ENCODE measurements at places on chromosomes 5 and 9.

DNA sequence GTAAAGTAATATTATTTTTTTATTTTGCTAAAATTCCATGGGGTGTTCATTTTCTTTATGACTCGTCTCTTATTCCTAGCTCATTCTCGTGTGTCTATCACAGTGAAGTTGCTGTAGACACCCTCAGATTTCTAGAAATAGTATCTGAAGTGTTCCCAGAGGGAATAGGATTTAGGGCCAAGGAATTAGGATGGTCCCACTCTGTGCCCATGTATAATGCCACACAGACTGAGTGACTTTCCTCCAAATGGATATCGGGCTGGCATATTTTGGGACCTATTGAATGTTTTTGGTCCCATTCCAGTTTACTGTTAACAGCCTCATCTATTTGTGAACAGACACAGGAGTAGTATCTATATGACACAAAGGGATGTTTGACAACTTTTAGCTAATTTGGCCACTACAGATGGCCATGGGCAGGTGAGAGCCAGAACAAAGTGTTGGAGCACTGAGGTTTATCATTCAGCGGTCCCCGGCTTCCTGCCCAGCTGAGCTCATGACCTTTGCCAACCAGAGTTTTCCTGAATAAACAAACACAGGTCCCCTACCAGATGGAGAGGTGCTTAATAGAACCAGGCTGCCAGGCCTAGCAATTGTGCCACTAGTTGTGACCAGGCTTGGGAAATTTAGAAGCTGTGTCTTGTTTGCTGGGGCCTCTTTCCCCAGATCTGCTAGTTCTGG is 46.9 kb downstream of the MAP1B start:
- DNase-seq: no peak

DNA sequence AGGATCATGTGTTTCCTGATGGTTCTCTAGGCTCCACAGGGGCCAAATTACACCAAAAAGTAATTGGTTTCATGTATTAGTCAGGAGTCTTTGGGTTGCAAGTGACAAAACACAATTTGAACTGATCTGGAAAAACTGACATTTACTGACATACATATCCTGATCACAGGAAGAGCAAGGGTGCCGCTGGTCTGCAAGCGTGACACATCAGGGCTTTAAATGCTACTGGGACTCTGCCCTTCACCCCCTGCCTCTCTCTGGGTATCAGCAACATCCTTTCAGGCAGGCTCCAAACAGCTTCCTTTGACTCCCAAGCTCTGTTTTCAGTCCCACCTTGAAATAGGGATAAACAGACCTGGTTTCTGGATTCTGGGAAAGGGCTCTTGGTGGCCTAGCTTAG is 197.5 kb downstream of the PALM2AKAP2 start:
- DNase-seq: no peak

GRCh38 chr5:50709471-50709870 is 43.0 kb downstream of the PARP8 start:
- peak; percentile 71 for DNase-seq

DNA sequence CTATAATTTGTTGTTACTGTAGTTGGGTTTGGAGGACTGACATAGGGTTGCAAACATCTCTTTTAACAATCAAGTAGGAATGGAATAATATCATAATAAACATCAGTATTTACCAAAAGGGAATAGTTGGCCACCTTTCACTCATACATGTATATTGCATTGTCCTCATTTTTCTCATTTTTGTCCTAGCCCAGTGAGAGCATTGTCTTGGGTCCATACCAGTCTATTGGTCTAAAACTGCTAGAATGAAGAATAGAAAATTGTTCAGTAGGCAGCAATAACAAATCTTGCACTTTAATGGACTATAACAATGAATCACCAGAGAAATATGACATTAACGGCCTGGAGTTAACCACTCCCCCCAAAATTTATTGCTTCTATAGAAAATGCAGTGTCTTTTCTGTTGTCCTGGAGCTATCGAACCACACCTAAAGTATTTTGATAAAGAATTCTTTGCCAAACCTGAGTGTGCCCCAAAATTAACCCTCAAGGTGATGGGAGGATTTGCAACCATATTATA is 80.9 kb upstream of the IL33 start:
- no peak for DNase-seq

DNA sequence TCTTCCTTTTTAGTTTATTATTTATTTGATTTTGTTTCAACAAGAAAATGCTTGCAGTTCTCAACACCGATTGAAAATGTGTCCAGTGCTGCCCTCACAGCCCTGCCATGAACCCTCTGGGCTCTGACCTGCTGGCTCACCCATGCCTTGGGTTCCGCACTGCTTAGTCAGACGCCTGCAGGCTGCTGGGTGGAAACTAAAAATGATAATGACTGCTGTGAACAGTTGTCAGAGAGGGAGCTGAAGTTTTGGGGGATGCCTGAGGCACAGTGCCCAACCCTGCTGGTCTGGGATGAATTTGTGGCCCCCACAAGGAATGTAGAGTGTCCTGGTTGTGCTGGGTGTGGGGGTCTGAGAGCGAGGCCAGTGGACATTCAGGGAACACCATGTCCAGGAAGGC is 22.2 kb upstream of the CFAP157 start:
- peak; percentile 56 for DNase-seq

DNA sequence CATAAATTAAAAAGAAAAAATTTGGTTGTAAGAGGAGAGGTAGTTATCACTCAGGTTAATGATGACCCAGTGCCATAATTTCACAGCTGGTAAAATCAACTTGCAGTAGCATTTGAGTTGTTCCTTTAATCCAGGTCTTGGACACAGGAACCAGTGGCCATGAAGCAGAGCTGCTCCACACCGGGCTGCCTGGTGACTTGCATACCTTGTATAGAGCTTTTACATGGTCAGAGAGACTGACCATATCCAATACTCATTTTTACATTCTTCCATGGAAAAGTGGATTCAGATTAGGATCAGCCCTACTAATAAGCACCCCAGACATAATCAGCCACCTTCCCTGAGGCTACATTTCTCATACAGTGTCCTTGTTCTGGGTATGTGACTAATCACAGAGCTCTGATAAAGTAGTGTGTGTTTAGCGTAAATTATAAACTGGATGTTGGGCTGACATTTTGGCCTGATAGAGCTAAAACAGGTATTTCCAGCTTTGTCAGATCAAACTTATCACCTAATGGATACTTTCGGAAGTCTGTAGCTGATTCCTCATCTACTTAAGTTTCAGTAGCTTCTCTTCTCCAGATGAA is 77.0 kb upstream of the ZSWIM6 start:
- DNase-seq: no peak

GRCh38 chr9:135244271-135245221 is 157.1 kb downstream of the OLFM1 start:
- DNase-seq: no peak

DNA sequence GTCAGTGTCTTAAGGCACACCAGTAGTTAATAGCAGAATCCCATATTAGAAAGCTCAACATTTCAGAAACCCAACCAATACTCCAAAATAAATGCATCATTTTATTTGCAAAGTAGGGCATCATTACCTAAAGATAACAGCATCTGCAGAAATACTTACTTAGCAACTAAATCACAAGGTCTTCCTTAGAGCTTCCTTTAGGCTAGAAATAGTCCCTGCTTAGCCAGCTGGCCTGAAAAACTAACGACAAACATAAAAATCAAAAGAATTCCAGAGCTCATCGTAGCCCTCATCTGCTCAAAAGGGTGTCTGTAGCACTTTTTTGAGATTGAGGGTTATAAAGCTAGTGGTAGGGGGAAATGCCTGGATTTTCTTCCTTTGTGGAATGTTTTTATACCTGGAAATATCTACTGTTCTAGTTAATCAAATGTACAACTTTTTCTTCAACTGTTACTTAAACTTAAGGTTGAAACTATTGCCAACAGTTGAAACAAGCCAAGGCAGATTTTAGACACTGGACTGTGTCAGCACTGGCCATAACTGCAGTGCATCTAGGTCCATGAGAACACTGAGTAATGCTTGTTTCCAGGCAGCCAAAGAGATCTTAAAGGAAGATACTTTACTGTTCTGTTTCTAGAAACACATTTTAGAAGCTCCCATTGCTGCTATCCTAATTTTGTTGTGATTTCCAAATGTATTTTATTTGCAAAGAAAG is 129.4 kb upstream of the RASA1 start:
- DNase-seq: no peak

DNA sequence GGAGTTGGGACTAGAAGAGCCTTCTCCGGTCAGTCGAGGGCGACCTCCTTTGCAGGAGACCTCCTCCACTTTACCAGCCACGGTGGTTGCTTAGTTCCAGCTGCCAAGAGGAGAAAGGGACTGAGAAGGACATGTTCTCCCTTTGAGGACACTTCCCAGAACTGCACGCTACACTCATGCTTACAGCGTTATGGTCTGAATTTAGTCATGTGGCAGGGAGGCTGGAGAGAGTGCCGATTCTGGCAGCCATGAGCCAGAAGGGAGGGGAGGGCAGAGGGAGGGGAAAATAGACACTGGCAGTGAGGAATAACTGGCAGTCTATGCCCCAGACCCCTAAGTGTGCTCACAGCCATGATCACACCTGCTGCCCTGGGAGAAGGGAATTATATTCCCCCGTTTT is 47.8 kb downstream of the TSPAN17 start:
- no peak for DNase-seq

GRCh38 chr5:76225336-76225735 is 142.2 kb downstream of the SV2C start:
- DNase-seq: no peak

DNA sequence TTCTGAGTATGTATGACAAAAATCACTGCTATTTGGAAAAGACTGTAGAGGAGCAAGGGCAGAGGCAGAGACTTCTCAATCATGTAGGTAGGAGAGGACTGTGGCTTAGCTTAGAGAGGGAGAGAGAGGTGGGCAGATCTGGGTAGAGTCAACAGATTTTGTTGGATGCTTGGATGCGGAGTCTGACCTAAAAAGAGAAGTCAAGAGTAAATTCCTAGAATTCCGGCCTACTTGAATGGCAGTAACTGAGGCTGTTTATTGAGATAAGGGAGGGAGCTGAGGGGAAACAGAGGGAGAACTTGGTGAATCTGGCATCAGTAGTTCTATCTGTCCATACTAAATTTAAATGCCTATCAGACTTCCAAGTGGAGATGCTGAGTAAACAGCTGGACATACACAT is 2.4 kb downstream of the TICAM2 start:
- no peak for DNase-seq

- DNase-seq: no peak
Measured at GRCh38 chr5:99369797-99370593, 441.2 kb upstream of the CHD1 start.

DNA sequence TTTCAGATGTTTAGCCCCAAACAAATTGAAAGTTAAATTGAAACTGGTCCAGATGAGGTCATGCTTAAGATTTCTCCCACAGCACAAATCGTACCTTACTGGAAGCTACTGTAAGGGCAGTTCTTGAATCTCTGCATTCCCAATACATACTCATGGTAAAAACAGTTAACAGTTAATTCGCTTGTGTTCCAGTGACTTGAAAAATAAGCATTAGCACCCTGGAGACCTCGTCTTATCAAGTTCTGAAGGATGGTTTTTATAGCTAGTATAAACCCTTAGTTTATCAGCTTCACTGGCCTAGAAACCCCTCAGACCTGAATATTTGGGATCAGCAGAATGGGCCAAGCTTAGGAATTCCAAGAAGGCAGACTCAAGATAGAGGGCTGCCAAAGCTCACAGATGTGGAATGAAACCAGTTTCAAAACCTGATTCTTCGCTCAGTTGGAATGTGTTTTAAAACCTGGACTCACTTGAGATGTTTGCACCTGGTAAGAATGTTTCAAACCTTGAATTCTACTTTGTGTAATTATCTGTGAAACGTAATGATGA is 103.6 kb downstream of the C9orf152 start:
- peak; percentile 80 for DNase-seq

DNA sequence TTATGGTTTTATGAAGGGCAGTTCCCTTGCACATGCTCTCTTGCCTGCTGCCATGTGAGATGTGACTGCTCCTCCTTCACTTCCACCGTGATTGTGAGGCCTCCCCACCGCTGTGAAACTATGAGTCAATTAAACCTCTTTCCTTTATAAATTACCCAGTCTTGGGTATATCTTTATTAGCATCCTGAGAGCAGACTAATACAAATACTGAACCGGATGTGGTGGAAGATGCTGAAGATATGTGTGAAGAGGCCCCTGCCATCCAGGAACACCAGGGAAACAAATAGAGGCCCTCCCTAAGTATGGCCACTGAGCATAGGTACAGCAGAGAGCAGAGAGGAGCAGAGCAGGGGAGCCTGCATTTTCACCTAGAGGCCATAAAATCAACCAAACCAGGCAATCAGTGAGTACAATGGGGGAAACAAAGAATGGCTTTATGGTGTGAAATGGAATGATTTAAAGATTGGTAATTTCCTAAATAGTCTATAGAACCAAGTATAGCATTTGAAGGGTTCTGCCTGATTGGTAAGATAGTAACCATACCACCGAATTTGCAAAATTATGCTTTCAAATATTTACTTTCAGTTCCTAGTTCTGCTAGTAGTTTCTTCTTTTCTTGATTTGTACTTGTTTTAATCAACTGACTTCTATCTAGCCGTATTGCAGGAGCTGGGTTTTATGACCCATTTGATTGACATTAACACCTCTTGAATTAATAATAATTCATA is 421.6 kb downstream of the IRX1 start:
- DNase-seq: no peak

GRCh38 chr5:165185716-165186115 is 1680.3 kb downstream of the MAT2B start:
- no peak for DNase-seq

GRCh38 chr9:137240318-137240840 is 708 bp upstream of the TUBB4B start:
- DNase-seq: peak; percentile 82

- no peak for DNase-seq
Measured at GRCh38 chr5:87116825-87117512, 150.7 kb upstream of the RASA1 start.

DNA sequence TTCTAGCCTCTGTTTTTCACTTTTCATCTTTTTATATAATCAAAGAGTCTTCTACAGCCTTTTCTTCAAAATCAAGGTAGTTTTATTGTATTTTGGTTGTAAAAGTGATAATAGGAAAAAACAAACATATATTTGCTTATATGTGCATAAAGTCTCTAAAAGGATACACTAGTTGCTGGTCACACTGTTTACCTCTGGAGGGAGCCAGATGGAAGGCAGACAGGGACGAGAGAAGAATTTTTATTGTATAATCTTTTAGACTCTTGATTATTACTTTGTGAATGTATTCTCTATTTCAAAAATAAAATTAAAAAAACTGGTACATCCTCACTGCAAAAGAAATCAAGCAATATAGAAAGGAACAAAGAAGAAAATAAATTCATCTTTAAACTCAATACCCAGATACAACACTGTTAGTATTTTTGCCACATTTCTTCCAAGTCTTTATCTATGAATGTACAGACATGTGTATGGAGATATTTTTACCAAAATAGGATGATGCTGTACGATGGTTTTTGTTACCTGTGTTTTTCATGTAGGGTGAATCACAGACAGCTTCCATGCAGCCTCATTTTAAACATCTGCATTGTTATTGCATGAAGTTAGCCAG is 6.1 kb upstream of the RNF183 start:
- DNase-seq: peak; percentile 76

GRCh38 chr9:94096819-94097577 is 12.7 kb downstream of the PTPDC1 start:
- no peak for DNase-seq

Data from choroid plexus epithelial cell (primary cell).